ENCODE measurements at places on chromosomes 6 and 20.

DNA sequence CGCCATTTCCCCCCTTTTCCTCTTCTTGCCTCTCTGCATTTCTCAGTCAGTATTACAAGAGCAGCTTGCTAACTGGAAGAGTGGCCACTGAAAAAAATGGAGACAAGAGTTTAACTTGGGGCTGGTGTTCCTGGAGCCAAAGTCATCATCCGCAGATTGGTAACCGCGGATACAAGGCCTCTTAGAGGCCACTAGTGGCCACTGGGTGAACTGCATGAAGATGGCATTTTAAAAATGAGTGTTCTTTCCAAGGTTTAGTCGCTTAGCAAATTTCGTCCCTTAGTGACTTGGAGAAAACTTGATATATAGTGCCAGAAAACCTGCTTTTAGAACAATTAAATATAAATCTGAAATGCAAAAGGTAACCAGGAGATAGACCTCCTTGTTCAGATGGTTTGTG lies 4.8 kb downstream of the F13A1 start:
- DNase-seq, result peak; percentile 52

DNA sequence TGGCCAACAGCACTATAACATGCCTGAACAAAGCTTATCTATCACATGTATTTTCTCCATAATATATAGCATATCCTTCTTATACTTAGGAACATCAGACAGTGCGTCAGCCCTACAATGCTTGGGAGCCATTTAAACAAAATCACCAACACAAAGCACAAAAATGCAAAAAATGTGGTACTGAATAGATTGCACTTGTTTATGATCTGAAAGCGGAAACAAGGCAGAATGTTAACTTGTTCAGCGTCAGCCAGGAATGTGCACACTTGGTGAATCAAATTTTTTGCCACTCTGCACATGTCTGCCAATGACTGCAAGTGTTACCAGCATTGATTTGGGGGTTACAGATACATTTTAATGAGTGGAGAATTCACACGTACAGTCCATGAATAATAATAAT lies 14.8 kb downstream of the SLC35A1 start:
- no peak for DNase-seq

DNA sequence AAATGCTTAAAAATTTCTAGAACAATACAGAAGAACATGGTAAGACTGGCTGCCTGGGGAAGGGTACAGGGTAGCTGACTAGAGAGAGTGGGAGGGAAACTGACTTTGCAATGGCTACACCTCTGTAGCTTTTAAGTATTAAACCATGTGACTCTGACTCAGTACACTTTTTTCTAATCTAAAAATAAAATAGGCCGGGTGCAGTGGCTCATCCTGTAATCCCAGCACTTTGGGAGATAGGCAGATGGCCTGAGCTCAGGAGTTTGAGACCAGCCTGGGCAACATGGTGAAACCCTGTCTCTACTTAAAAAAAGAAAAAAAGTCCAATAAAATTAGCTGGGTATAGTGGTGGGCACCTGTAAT lies 18.5 kb downstream of the ATP9A start:
- DNase-seq, result peak; percentile 36

GRCh38 chr6:12334526-12335130 lies 44.5 kb downstream of the EDN1 start:
- no peak for DNase-seq

GRCh38 chr6:104753251-104753650 lies 106.5 kb downstream of the HACE1 start:
- no peak for DNase-seq

GRCh38 chr6:161487217-161487531 lies 213.3 kb upstream of the AGPAT4 start:
- DNase-seq, result no peak

DNA sequence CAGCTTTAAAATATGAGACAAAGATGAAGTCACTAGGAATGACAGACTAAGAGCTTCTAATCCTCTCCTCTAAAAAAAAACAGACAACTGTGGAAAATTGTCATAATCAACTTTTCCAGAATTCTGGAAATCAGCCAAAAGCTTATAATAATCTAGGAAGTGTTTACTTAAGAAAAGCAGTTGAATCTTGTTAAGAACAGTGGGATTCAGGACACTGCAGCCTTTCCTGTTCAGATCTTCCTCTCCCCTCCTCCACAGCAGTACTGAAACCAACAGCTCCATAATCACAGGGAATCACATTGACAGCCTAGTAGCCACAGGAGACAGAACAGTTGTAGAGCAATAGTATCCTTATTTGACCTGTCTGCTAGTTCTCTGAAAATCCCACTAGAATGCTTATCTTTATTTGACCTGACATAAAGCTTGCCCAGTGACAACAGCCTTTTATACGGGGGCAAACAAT lies 41.6 kb downstream of the IBTK start:
- DNase-seq, result no peak

DNA sequence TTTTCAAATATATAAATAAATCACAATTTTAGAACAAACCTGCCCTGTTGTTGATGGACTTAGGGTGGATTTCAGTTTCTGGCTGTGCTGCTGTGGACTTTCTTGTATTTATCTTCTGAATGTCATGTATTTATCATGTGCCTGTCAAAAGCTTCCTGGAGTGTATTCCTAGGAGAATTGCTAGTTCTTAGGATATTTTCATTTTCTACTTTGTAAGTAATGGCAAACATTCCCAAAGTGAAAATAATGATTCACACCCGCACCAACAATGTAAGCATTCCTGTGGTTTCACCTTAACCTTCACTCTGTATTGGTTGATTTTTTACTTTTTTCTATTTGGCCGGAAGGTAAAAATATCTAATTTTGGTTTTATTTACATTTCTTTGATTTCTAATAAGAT lies 387.8 kb downstream of the SMOC2 start:
- DNase-seq, result no peak

- DNase-seq, result no peak
These were observed 155.5 kb downstream of the CFAP61 start for GRCh38 chr20:20207872-20208271.

- DNase-seq, result no peak
These were observed 4.2 kb downstream of the VEGFA start for GRCh38 chr6:43773980-43774775.

- no peak for DNase-seq
These were observed 302.9 kb upstream of the SYNCRIP start for GRCh38 chr6:85945459-85946185.

- no peak for DNase-seq
These were observed 14.6 kb downstream of the SRC start for GRCh38 chr20:37360391-37361115.
